ENCODE measurements at places on chromosomes 3 and 15.
A peak's percentile ranks its signal among the peaks of the same experiment; 100 is the strongest.

GRCh38 chr3:128922804-128923459 is 43.5 kb downstream of the ACAD9 start:
- no peak overlapping the region for H3K27ac ChIP-seq
- no peaks in the 10 kb centered on the region for H3K36me3 ChIP-seq
- H3K4me1 ChIP-seq = no peaks in the 10 kb centered on the region
- H3K4me3 ChIP-seq = no peak overlapping the region
- DNase-seq = no peak

GRCh38 chr3:10957976-10958749 is 34.4 kb upstream of the SLC6A1 start:
- H3K27me3 ChIP-seq = peaks cover 14% of the 10 kb centered on the region
- H3K36me3 ChIP-seq = no peaks in the 10 kb centered on the region
- H3K4me1 ChIP-seq = peaks cover 61% of the 10 kb centered on the region
- peak; percentile 77 for DNase-seq

GRCh38 chr15:55993804-55994560 is 570 bp upstream of the NEDD4 start:
- peak overlapping the region; percentile 65 for H3K4me3 ChIP-seq
- H3K36me3 ChIP-seq = no peaks in the 10 kb centered on the region
- peaks cover 10% of the 10 kb centered on the region for H3K4me1 ChIP-seq
- DNase-seq = peak; percentile 80

DNA sequence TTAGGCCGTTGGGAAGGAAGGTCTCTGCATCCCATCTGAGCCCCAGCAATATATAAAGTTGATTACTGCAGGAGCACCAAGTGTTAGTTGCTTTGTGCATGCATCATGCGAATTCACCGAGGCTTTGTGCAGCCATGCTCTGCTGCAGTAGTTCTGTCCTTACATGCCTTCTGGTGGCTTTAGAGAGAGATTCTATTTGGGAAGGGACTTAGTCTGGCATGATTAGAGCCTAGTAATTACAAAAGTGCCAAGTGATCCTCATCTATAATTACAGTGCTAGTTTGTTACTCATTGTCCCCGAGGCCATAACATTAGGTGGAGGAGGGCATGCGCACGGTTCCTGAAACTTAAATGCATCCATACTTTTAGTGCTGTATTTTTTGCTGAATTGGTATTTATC is 353.6 kb downstream of the CNTN4 start:
- no peak overlapping the region for H3K4me3 ChIP-seq
- H3K4me1 ChIP-seq = no peaks in the 10 kb centered on the region
- no peak for DNase-seq
- H3K36me3 ChIP-seq = no peaks in the 10 kb centered on the region
- no peaks in the 10 kb centered on the region for H3K27me3 ChIP-seq

GRCh38 chr3:156643729-156644389 is 30.5 kb upstream of the TIPARP start:
- H3K27ac ChIP-seq = no peak overlapping the region
- H3K4me3 ChIP-seq = no peak overlapping the region
- no peaks in the 10 kb centered on the region for H3K27me3 ChIP-seq
- peaks cover 6% of the 10 kb centered on the region for H3K4me1 ChIP-seq
- peak; percentile 31 for DNase-seq
